HTR-8/SVneo (cell line): ENCODE measurements at places on chromosomes 2 and 18.

DNA sequence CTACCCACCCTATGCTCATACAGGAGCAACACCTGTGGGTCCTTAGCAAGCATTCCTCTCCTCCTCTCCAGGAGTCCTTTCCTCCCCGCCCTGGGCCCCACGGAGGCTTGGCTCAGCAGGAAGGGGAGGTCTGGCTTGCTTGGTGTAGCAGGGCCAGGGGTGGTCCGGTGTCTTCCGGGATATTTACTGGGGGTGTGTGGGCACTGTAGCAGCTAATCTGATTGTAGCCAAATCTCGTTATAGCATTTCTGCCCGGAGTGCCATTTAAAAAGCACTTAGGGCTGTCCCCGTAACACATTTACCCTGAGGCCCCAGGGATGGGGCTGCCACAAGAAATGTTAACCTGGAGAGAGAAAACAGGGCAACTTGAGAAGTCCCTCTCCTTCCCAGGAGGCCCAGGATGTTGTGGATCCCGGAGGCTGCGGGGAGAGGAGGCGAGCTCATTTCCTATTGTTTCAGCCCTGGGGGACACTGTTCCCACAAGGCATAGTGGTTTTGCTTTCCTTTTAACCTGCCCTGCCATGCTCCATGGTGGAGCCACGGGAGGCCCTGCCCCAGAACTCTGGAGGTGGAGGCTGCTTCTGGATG is 134.5 kb downstream of the CLIP4 start:
- no peak for DNase-seq

DNA sequence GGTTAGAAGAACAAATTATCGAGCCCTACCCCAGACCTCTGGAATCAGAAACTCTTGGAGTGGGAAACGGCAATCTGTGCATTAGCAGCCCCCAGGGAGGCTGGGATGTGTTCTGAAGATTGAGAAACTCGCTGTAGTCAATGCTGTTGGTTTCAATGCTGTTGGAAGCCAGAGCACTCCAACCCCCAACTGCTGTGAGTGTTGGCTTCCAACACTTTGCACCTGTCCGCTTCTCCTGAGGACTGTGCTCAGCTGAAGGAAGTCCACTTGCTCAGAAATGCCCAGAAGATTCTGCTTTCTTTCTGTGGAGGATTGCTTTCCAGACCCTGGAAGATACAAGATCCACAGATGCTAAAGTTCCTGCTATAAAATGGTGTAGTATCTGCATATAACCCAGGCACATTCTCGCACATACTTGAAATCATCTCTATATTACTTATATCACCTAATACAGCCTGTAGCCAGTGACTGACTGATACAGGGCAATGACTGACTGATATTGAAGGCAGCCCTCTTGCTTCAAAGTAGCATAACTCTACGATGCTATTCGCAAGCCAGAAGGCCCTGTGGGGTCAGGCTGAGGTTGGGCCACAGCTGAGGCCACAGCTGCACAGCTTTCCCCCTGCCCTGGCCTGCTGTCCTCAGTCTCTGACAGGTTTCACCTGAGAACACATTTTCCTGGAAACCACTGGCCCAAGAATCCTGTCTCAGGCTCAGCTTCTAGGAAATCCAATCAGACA is 757.7 kb upstream of the ID2 start:
- DNase-seq, result no peak

DNA sequence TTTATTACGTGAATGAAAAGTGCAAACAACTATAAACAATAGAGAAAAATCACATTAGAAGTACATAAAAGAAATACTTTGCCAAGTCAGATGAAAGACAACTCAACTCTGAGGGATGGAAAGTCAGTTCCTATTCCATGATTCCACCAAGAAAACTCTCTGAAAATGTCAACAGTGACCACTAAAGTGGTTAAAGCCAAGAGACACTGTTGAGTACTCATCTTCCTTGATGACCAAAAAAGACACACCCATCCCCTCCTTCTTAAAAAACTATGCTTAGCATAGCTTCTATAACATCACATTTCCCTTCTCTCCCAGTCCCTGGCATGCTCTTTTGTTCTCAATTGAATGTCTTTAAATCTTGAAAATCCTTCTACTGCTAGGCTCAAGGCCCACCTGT is 160.0 kb downstream of the TCF4 start:
- no peak for DNase-seq

GRCh38 chr2:100303744-100304143 is 18.6 kb downstream of the LONRF2 start:
- DNase-seq, result no peak

DNA sequence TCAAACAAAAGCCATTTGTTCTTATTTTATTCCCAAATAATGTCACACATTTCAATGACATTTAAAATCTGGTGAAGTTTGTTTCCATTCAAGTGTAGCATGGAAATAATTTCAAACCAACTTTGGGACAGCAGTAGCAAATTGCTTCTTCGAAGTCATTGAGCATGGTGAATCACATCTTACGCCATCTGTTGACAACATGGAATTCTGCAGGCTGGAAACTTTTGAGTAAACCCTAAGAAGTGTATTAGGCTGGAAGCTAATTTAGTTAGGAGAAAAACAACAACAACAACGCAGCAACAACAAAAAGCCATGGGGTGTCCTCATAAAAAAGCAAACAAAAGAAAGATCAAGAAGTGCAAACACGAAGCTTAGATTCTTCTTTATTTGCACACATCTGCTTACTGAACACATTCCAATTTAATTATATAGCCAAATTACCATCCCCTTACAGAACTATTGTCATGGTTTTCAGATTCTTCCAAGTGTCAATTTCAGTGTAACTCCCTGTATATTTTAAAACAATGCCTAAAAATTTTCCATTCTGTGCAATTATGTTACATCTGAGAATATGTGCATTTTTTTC is 659.0 kb upstream of the CDH7 start:
- no peak for DNase-seq

DNA sequence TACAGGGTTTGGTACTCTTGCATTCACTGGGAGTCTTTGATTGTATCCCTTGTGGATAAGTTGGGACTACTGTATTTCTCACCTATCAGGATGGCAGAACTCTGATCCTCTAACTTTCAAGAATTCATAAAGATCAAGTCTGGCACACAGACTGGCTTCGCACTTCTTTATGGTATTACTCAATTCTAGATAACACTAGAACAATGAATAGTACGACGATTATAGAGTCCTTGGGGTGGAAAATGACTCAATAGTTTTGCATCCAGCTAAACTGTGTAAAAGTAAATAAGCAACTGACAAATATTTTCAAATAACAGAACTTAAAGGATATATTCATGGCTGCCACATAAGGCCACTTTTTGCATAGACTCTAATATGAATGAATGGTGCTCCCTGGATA is 103.4 kb upstream of the MEX3C start:
- DNase-seq, result no peak
